Sigmoid colon (tissue), 7 donors: ENCODE measurements at places on chromosomes 11 and 22. TPM values are rescaled to one million over a fixed set of nuclear protein-coding genes. Genes with fewer than 3 reads are reported as not detected.

- no peak overlapping the region for H3K4me3 ChIP-seq
- no peaks in the 10 kb centered on the region for H3K27me3 ChIP-seq
- DNase-seq: no peak
- no peaks in the 10 kb centered on the region for H3K4me1 ChIP-seq
- no peaks in the 10 kb centered on the region for H3K36me3 ChIP-seq
Observed at GRCh38 chr11:102001657-102002338, 45.4 kb upstream of the CFAP300 start.

GRCh38 chr11:117837791-117838190 lies 13.2 kb upstream of the FXYD2 start:
- H3K27me3 ChIP-seq: no peaks in the 10 kb centered on the region
- H3K36me3 ChIP-seq: peaks cover 84% of the 10 kb centered on the region
- H3K27ac ChIP-seq: no peak overlapping the region
- no peak overlapping the region for H3K4me3 ChIP-seq
- H3K4me1 ChIP-seq: peaks cover 17% of the 10 kb centered on the region

DNA sequence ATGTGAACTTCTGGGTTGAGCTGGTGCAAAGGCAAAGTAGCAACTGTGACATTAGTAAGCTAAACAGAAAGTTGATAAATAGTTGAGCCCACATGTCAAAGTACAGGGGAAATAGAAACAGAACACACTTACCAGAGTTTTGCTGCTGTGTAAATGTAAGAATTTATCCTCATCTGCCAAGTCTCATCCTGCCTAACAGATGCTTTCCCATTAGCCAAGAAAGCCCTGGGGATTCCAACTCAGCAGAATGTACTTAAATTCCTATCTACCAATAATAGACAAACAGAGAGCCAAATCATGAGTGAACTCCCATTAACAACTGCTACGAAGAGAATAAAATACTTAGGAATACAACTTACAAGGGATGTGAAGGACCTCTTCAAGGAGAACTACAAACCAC lies 7.3 kb upstream of the OR51A2 start:
- no peak overlapping the region for H3K4me3 ChIP-seq
- no peaks in the 10 kb centered on the region for H3K27me3 ChIP-seq
- H3K36me3 ChIP-seq: no peaks in the 10 kb centered on the region
- H3K4me1 ChIP-seq: no peaks in the 10 kb centered on the region
- no peak overlapping the region for H3K27ac ChIP-seq

DNA sequence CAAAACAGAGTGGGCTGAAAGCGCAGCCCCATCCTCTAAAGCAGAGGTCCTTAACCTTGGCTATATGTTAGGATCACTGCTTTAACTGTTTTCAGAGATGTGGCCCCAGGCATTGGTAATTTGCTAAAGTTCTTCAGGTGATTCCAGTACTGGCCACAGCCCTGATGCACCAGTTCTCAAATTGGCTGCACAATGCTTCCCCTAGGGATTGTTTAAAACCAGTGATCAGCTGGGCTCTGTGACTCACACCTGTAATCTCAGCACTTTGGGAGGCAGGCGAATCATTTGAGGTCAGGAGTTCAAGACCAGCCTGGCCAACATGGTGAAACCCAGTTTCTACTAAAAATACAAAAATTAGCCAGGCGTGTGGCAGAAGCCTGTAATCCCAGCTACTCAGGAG lies 8.4 kb upstream of the IRAG1 start:
- no peak for DNase-seq
- no peaks in the 10 kb centered on the region for H3K36me3 ChIP-seq
- H3K4me3 ChIP-seq: no peak overlapping the region

DNA sequence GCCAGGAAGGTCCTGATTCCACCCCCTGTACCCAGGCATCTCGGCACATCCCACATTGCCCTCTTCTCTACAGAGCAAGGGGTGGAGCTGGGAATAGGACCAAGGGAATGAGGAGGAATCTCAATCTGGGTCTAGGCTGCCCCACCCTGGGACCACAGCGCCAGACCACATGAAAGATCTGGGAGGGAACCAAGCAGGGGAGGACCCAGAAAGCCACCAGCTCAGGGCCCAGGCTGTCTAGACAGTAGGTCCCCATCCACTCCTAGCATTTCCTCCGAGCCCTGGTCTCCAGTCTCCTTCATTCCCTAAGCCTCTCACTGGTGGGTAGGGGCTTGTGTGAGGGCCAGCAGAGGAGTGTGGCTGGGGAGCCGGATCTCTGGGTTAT lies 11.6 kb downstream of the PHLDB1 start:
- peak; percentile 82 for DNase-seq
- peaks cover 68% of the 10 kb centered on the region for H3K4me1 ChIP-seq
- no peaks in the 10 kb centered on the region for H3K27me3 ChIP-seq

GRCh38 chr11:119433358-119433725 lies 10.4 kb upstream of the THY1 start:
- no peak overlapping the region for H3K4me3 ChIP-seq
- no peak for DNase-seq
- no peaks in the 10 kb centered on the region for H3K27me3 ChIP-seq
- no peaks in the 10 kb centered on the region for H3K36me3 ChIP-seq
- H3K27ac ChIP-seq: no peak overlapping the region
- H3K4me1 ChIP-seq: peaks cover 16% of the 10 kb centered on the region

GRCh38 chr22:47260551-47260950 lies 498.1 kb downstream of the TBC1D22A start:
- no peaks in the 10 kb centered on the region for H3K36me3 ChIP-seq
- H3K27ac ChIP-seq: no peak overlapping the region
- H3K4me1 ChIP-seq: no peaks in the 10 kb centered on the region

DNA sequence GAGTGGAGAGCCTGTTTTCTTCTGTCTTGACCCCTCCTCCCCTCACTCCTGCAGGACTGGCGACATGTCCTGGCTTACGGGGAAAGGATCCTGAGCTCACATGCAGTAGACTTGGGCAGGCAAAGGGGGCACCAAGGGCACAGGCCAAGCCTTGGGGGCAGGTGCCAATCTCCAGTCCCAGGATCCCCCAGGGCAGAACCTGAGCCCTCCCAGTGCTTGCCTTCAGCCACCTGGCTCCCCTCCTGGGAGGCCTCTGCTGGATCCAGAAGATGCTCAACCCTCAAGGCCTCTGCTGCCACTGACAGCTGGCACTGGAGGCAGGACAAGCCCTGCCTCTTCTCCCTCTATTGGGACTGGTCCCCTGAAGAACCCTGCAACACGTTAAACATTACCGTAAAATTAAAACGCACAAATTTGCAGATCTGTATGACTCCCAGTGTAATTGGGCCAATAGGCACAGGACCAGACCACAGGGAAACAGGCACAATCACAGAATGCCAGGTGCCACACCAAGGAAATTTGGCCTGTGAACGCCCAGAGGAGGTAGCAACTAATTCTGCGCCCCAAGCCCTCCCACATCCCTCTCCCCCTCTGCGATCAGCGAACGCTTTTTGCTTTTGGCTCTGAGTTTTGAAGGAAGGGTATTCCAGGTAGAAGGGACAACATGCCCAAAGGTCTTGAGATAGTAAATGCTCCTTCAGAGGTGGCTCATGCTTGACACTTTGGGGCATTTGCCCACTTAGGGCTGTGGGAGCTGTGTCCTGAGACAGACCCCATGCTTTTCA lies 967 bp upstream of the LZTR1 start:
- peaks cover 5% of the 10 kb centered on the region for H3K36me3 ChIP-seq
- no peak for DNase-seq
- peak overlapping the region; percentile 87 for H3K27ac ChIP-seq
- H3K4me1 ChIP-seq: peaks cover 46% of the 10 kb centered on the region

- H3K4me1 ChIP-seq: peaks cover 53% of the 10 kb centered on the region
- peak; percentile 88 for DNase-seq
- H3K36me3 ChIP-seq: no peaks in the 10 kb centered on the region
Observed at GRCh38 chr11:2377511-2378443, 667 bp downstream of the CD81 start.

DNA sequence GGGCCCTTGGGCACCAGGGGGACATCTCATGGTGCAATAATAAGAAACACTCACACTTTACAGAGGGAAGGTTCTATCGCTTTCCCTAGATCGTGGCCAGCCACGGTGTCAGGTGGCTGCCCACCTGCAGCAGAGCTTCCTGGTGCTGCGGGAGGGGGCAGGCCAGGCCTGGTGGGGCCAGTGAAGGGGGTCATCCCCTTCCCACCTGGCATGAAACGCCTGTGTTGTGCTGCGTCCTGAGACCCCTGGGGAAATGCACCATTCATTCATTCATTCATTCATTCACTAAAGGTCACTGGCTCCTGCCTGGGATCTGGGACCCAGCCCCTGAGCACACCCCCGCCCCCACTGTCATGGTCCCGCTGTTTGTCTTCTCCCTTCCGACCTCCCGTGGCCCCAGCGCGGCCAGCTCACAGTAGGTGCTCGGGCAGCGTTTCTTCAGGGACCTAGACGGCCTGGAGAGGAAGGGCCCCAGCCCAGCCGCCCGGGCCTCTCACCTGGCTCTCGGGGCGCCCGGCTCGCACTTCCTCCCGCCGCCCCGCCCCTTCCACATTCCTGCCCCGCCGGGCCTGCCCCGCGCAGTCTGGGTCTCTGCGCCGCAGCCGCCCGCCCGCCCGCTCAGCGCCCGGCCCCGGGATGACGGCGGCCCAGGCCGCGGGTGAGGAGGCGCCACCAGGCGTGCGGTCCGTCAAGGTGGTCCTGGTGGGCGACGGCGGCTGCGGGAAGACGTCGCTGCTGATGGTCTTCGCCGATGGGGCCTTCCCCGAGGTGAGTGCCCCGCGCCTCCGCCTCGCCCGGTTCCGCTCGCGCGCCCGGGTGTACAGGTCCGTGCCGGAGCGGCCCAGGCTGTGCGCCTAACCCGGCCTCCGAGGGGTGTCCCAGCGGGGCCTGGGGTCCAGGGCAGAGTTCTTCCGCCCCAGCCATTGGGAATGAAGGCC lies at the start of gene RHOD:
TSS of gene RHOD (plus strand) at position 581 of the 938 bp plus-strand sequence. CDS start at position 637, 56 bp downstream.
- no peak for DNase-seq
- no peaks in the 10 kb centered on the region for H3K27me3 ChIP-seq
- H3K27ac ChIP-seq: peak within 1 kb of the TSS; percentile 63

DNA sequence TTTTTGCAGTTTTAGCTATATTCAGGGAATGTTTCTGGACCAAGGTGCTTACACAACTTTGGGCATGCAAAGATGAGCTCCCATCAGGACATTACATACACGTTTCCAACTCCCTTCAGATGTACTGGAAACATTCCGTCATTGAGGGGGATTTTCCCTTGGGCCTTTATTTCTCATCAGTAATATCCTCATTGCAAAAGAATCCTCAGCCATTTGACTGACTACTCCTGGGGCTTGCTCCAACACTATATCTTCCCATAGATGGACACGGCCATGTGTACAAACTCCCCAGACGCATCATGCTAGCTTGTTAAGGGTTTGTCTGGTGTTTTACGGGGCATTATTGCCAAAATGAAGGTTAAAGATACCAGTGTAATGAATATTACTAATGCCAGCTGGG lies 59.3 kb upstream of the NUP160 start:
- H3K27ac ChIP-seq: no peak overlapping the region
- H3K36me3 ChIP-seq: no peaks in the 10 kb centered on the region
- no peaks in the 10 kb centered on the region for H3K4me1 ChIP-seq
- no peak for DNase-seq
- no peaks in the 10 kb centered on the region for H3K27me3 ChIP-seq
- H3K4me3 ChIP-seq: no peak overlapping the region

DNA sequence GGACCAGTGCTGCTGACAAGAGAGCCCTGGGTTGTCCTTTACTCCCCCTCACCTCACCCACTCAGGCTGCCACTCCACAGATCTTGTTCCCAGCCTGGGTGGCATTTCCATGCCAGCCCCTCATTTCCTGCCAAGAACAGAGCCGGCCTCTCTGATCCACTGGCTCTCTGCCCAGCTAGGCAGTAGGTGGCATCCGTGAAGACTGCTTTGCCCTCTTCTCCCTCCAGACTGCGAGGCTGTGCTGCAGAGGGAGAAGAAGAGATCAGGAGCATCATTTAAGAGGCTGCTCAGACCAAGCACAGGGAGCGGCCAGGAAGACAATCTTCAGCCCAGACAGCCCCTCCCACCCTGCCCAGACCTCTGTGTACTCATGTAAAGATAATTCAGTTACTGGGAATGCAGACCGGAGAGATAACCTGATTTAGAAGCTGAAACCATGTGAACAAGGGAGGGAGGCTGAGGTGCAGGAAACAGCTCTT lies 126.9 kb upstream of the NCAM1 start:
- DNase-seq: peak; percentile 93
- no peaks in the 10 kb centered on the region for H3K27me3 ChIP-seq
- H3K27ac ChIP-seq: peak overlapping the region; percentile 1
- H3K4me1 ChIP-seq: peaks cover 15% of the 10 kb centered on the region
- H3K4me3 ChIP-seq: no peak overlapping the region

DNA sequence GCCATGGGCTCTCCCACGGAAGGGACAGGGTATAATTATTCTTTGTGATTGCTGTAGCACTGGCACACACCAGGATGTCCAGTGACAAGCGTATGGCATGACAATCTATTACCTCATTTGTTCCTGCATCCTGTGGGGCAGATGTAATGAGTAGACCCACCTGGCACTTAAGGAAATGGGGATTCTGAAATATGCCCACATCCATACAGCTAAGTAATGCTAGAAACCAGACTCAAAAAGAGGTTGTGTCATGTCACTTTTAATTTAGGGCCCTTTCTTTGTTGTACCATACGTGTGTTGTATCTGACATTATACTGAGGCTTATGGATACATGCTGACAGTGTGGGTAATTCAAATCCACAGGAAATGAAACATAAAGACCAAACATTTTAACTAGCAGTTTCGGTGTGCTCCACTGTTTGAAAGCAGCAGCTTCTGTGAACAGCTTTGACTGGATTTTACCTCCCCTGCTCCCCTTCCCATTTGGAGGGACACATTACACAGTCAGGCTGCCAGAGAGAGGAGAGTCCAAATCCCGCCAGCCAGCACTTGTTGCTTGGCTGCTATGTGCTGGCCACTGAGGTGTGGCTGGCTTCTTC lies 21.2 kb downstream of the GRAMD1B start:
- H3K4me3 ChIP-seq: no peak overlapping the region
- H3K27ac ChIP-seq: no peak overlapping the region
- no peaks in the 10 kb centered on the region for H3K4me1 ChIP-seq
- H3K36me3 ChIP-seq: no peaks in the 10 kb centered on the region

- H3K27me3 ChIP-seq: no peaks in the 10 kb centered on the region
- DNase-seq: no peak
- H3K4me3 ChIP-seq: no peak overlapping the region
- H3K36me3 ChIP-seq: no peaks in the 10 kb centered on the region
- H3K4me1 ChIP-seq: peaks cover 18% of the 10 kb centered on the region
Observed at GRCh38 chr11:64337538-64338249, 2.3 kb upstream of the CCDC88B start.

DNA sequence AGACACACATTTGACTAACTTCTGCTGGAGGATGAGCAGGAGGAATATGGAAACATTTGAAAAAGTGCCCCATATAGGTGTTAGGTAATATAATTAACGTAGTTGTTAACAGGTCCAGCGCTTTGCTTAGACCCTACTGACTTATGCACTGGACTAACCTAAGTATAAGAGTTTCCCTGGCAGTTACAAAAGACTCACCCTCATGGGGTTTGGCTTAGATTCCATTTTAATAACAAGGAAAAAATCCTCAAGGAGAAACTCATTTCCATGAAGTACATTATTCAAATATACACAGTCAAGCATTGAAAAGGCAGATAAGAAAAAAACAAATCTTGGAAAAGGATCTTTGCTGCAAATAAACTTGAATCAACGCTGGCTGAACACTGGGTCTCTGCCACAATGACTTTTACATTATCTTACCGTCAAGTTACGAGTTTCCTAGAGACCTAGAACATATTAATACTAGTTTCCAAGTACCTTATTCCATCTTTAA lies 27.7 kb downstream of the CDON start:
- no peaks in the 10 kb centered on the region for H3K27me3 ChIP-seq
- peak overlapping the region; percentile 61 for H3K27ac ChIP-seq
- no peak for DNase-seq
- peaks cover 61% of the 10 kb centered on the region for H3K4me1 ChIP-seq

OR4D5 gene
- total RNA-seq: not detected

ISX gene
- total RNA-seq: not detected

H19 gene
- total RNA-seq: 67.6 TPM

CD6 gene
- total RNA-seq: not detected

PACSIN3 gene
- 75.0 TPM for total RNA-seq

DDTL gene
- total RNA-seq: not detected
